ENCODE measurements at places on chromosomes 12 and 14.

GRCh38 chr12:66003951-66004350 is 126.6 kb downstream of the LLPH start:
- DNase-seq: no peak

GRCh38 chr12:119136811-119137410 is 41.8 kb upstream of the HSPB8 start:
- DNase-seq: no peak

DNA sequence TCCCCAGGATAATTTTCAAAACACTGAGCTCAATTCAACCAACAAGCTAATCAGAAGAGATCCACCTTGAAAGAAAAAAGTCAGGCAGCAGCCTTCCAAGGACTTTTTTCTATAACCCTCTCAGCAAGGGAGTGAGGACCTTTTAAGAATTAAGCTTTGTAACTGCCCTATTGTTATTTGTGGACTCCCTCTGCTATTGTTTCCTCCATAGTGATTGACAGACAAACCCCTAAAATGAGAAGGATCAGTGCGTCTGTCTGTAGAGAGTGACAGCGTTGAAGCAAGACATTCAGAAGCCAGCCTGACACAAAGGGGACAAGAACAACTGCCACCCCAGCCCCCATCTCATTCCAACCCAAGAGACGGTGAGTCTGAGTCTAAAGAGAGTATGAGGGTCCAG is 30.3 kb upstream of the BTG1 start:
- no peak for DNase-seq

GRCh38 chr12:86735851-86736250 is 479.7 kb upstream of the MGAT4C start:
- DNase-seq: no peak

- DNase-seq: no peak
Observed at GRCh38 chr12:59005193-59005955, 85.1 kb upstream of the LRIG3 start.

DNA sequence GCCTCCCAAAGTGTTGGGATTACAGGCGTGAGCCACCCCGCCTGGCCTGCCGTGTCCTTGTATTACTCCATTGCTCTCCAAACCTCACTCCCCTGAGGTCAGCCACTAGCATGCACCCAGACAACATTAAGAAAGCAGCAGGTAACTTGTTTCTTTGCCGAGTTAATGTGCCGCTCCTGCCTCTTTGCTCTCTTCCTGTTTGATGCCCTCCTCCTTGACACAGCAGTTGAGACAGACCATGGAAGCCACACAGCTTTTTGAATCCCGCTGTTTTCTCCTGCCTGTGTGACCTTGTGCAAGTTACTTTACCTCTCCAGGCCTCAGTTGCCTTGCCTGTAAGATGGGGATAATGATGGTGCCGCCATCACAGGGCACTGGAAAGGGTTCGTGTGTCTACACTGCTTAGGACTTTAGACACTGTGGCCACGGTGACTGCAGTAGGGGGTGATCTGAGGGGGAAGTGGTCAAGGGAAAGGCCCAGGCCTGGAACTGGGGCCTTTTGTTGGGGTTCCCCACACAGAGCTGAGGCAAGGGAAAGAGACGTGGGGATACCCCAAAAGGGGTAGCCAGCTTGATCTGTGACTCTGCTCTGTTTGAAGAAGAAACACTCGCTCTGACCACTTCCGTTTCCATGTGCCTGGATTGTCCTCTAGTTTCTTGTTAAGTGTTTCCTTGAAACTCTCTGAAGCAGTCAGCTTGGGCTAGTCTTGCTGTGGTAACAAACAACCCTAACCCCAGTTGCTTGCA is 69.3 kb downstream of the RIN3 start:
- peak; percentile 41 for DNase-seq
